Chondrocyte (in vitro differentiated cells): ENCODE measurements at places on chromosomes 1 and 21.

GRCh38 chr1:28602536-28603439 is 10.7 kb downstream of the RAB42 start:
- H3K36me3 ChIP-seq, result peaks cover 3% of the 10 kb centered on the region
- H3K4me1 ChIP-seq, result peaks cover 18% of the 10 kb centered on the region
- DNase-seq, result no peak
- H3K27ac ChIP-seq, result peak overlapping the region; percentile 95
- H3K27me3 ChIP-seq, result no peaks in the 10 kb centered on the region
- H3K4me3 ChIP-seq, result no peak overlapping the region

GRCh38 chr1:24862775-24863483 is 67.1 kb downstream of the RUNX3 start:
- H3K4me1 ChIP-seq, result peaks cover 4% of the 10 kb centered on the region
- H3K27ac ChIP-seq, result no peak overlapping the region
- no peak overlapping the region for H3K4me3 ChIP-seq
- peaks cover 1% of the 10 kb centered on the region for H3K36me3 ChIP-seq
- H3K27me3 ChIP-seq, result peaks cover 11% of the 10 kb centered on the region

DNA sequence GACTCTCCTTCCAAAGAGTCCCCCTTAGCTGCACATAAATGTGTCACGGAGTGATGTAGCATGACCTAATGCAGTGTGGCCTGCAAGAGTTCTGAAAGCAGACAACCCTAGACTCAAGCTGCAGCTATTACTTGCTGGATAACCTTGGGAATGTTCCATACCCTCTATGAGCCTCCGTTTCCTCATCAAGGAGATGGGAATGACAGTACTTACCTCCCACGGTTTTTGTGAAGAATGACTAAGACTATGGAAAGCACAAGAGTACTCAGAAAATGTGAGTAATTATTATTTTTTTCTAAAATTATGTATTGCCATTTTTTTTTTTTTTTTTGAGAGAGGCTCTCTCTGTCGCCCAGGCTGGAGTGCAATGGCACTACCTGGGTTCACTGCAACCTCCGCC is 3.0 kb downstream of the TTC39A start:
- no peaks in the 10 kb centered on the region for H3K27me3 ChIP-seq
- peaks cover 34% of the 10 kb centered on the region for H3K4me1 ChIP-seq
- no peaks in the 10 kb centered on the region for H3K36me3 ChIP-seq
- no peak overlapping the region for H3K27ac ChIP-seq
- H3K4me3 ChIP-seq, result no peak overlapping the region
- DNase-seq, result no peak

DNA sequence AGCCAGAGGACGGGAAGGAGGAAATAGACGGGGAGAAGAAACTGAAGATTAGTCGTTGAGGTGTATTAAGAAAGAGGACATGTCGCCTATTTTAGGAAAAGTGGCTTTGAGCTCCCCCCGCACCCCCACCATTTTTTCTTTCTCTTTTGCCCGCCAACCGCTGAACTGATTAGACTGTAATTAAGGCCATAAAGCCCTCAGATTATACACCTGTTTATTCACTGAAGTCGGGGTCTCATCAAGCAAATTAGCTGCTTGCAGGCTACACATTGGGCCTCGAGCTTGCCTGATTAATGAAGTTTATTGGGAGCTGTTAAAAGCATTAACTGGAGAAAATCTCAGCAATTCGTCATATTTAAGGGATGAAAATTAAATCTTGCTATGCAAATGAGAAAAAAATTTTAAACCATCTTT is 119.4 kb upstream of the RRP15 start:
- H3K4me3 ChIP-seq, result peak overlapping the region; percentile 57
- no peaks in the 10 kb centered on the region for H3K36me3 ChIP-seq
- H3K27ac ChIP-seq, result no peak overlapping the region
- peaks cover 62% of the 10 kb centered on the region for H3K27me3 ChIP-seq
- no peak for DNase-seq
- H3K4me1 ChIP-seq, result peaks cover 15% of the 10 kb centered on the region
